Omental fat pad (tissue), 4 donors: ENCODE measurements at places on chromosomes 7 and 10. TPM values are rescaled to one million over a fixed set of nuclear protein-coding genes. Genes with fewer than 3 reads are reported as not detected.

DNA sequence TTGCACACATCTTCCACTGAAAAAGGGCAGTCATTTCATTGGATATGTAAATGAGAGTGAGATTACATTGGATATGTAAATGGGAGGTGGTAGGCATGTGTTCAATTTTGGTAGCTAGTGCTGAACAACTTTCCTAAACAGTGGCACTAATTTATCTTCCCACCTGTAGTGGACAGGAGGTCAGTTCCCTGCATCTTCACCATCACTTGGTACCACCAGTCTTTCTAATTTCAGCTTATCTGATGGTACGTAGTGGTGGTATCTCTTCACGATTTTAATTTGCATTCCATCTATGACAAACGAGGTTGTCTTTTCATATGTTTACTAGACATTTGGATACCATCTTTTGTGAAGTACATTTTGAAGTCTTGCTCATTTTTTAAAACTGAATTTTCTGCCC lies 58.1 kb downstream of the PFKFB3 start:
- DNase-seq: no peak

NUTM2D gene
- total RNA-seq: 2.7 TPM

DNA sequence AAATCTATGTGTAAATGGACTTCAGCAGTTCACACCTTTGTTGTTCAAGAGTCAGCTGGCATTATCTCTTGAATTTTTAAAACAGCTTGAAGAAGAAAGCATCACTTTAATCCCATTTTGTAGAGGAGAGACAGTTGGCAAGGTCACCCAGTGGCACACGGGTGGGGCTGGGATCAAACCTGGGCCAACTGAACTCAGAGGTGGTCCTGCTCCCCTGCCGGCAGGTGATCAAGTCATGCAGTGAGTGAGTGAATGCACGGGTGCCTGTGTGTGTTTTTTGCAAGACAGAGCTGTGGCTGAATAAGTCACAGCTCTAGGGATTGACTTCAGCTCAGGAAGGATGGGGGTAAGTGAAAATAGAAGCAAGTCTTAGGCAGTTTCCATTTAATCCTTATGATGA lies 9.5 kb downstream of the GHRHR start:
- DNase-seq: no peak

PRTFDC1 gene
- 3.2 TPM for total RNA-seq

- DNase-seq: no peak
Measured at GRCh38 chr7:85924062-85924461, 719.6 kb upstream of the GRM3 start.

DNA sequence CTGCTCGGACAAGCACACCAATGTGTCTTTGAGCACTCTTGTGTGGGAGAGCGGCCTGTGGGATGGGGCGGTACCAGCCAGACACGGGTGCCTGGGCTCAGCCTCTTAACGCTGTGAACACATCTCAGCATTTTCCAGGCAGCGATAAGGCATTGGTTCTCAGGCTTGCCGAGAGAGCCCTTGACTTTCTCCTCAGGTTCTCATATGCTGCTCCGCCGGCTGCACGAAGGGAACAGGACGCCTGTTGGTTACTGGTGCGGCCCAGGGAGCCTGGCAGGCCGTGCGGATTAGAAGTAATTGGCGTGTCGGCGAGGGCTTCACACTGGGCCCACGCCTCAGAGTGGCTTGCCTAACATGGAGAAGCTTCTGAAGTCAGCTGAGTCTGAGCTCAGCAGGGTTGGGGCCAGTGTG lies 456.7 kb upstream of the FOXK1 start:
- no peak for DNase-seq

ZNF365 gene
- not detected for total RNA-seq

CRHR2 gene
- 0.95 TPM for total RNA-seq
